ENCODE measurements at places on chromosomes 3 and 15.
A peak's percentile ranks its signal among the peaks of the same experiment; 100 is the strongest.

DNA sequence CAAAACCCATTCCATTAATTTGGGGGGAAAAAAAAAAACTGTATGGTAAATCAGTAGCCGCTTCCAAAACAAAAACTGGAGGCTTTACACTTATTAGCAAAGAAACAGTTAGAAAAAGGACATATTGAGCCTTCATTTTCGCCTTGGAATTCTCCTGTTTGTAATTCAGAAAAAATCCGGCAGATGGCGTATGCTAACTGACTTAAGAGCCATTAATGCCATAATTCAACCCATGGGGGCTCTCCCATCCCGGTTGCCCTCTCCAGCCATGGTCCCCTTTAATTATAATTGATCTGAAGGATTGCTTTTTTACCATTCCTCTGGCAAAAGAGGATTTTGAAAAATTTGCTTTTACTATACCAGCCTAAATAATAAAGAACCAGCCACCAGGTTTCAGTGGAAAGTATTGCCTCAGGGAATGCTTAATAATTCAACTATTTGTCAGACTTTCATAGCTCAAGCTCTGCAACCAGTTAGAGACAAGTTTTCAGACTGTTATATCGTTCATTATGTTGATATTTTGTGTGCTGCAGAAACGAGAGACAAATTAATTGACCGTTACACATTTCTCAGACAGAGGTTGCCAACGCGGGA lies 9.4 kb upstream of the RPL24 start:
- peak; percentile 69 for DNase-seq

DNA sequence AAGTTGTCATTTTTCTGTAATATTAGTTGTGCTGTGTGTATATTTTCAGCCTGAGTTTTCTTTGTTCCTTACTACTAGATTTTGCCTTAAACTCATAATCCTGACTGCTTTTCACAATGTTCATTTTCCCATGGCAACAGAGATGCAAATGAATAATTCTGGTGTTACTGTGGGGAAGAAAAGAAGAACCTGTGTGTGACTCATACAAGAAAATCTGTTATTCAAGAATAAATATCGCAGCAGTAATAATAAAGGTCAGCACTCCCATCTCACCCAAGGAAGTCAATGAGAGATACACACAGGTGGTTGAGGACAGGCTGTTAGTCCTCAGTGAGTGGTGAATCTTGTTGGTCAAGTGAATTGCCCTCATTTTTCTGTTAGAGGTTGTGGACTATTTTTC lies 656.6 kb upstream of the NAALADL2 start:
- DNase-seq, result no peak

DNA sequence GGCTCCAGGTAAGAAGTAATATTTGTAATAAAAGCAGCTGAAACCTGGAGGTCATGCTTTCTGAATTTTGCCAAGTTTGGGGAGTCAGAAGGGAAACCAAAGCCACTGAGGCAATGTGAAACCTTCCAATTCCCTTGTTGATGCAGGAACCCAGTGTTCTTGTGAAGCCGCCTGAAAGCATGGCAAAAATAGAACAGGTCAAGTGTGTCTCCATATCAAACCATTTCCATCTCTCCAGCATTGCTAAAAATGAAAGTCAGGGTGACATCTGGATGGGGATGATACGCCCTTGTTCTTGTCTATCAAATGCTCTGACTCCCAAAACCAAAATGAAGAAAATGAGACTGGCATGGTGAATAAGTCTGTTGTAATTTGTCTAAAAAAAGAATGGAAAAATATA lies 362.5 kb downstream of the VPS13C start:
- DNase-seq, result no peak

DNA sequence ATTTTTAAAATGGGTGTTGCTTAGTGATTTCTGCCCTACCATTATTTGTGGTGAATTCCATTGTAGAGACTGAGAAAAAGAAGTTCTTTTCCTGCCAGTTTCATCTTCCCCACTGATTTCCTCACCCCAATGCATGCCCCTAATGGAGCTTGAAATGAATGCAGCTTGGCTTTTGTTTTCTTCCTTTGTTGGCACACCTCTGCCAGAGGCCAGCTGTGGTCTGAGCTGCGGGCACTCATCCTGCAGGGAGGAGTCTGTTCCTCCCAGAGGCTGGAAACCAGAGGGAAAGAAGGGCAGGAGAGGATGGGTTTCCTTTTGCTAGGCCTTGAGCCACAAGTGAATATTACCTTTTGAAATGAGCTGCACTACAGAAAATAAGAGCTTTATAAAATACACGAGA lies 9.3 kb upstream of the ST8SIA2 start:
- DNase-seq, result no peak

- DNase-seq, result no peak
These were observed 2.9 kb downstream of the SAMD7 start for GRCh38 chr3:169914321-169914720.

- DNase-seq, result no peak
These were observed 99.6 kb downstream of the SHQ1 start for GRCh38 chr3:72748659-72749058.

DNA sequence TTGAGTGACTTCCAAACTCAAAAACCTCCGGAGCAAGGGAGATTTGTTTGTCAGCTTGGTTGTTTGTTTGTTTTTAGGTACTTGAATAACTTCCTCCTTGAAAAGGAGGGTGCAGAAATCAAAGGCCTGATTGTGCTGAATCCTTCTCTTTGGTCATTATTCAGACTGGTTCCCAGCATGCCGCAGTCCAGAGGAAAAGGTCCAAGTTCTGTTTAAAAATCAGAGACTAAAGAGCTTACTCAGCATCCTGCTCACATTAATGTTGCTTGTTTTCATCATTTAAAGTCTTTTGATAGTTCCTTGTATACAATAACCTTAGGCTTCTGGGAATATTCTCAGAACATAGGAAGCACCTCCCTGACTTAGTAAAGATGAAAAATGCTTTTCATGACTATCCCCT lies 982 bp upstream of the SCG3 start:
- no peak for DNase-seq

- peak; percentile 72 for DNase-seq
These were observed 156.5 kb downstream of the PGPEP1L start for GRCh38 chr15:98850961-98851572.

DNA sequence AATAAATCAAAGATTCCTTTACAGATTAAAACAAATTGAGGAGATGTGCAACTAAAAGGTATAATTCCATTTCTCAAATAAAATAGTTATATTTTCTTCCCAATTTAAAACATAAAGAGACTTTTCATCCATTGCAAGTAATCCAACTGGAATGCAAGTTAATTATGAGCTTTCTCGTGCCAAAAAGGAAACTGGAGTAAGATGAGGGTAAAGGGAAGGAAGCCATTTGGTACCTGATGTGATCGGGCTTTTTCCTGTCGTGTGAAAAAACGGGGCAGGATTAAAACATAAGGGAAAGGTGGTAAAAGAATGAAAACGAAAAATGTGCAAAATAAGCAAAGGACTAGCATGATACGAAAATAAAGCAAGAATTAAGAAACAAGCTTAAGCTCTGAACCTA lies 41.8 kb upstream of the XXYLT1 start:
- DNase-seq, result no peak

GRCh38 chr15:87154761-87155160 lies 1075.1 kb downstream of the AGBL1 start:
- DNase-seq, result no peak

All from renal pelvis (tissue), 12 donors.